ENCODE measurements at places on chromosomes 3 and 15.

DNA sequence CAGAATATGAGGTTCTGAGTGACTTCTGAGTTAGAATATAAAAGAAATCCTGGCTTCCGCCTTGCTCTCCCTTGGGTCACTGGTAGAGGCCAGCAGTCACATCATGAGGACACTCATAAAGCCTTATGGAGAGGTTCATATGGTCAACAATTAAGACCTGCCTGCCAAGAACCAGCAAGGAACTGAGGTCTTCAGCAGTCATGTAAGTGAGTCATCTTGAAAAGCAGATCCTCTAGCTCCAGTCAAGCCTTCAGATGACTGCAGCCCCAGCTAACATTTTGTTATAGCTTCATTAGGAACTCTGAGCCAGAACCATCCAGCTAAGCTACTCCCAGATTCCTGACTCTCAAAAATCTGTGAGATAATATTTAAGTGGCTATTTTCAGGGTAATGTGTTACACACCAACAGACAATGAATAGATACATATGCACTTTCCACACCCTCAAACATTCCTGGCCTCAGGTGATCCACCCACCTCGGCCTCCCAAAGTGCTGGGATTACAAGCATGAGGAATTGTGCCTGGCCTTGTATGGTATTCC is 447.2 kb downstream of the SHQ1 start:
- DNase-seq, result no peak

DNA sequence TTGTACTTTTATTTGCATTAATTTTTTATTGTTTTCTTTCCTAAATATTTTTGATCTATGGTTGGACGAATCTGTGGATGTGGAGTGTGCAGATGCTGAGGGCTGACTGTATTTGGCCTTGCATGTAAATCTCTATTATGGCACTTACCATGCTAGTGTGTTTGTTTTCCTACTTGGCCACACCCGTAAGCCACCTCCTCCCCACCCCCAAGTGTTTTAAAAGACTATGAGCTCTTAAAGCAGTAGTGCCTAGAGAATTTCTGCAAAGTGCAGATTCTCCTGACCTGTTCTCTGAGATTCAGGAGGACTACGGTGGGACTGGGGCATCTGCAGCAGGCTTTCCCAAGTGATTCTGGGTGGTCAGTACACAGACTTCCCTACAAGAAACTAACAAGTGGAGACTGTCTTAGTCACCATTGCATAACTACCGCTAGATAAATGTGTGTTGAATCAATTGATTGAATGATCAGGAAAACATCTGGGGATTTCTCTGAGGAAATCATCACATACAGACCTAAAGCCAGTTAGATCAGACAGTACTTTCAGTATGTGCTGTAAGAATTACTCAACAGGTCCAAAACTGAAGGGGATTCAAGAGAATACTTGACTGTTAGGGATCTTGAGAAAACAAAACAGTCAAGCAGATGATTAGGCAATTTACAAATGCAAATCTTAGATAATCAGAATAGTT is 6.2 kb upstream of the TIPARP start:
- peak; percentile 79 for DNase-seq

DNA sequence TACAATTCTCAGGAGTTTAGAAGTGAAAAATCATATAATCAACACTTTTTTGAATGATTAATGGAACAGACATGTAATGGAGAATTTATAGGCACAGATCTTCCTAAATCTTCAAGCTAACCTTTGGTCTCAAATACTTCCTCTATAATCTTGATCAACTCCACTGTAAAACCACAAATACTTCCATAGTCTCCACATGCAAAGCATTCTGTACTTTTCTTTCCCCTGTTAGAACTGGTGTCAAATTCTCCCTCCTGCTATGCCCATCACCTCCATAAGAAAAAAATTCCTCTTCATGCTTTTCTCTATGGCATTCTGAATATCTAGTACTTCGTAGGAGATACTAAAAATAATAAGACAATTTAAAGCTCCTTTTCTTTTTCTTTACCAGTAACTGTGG is 214.3 kb downstream of the ADAMTS9 start:
- no peak for DNase-seq

- no peak for DNase-seq
Observed at GRCh38 chr3:37444696-37445095, 270.3 kb upstream of the LRRFIP2 start.

GRCh38 chr3:154018100-154018696 is 103.0 kb upstream of the ARHGEF26 start:
- peak; percentile 33 for DNase-seq

DNA sequence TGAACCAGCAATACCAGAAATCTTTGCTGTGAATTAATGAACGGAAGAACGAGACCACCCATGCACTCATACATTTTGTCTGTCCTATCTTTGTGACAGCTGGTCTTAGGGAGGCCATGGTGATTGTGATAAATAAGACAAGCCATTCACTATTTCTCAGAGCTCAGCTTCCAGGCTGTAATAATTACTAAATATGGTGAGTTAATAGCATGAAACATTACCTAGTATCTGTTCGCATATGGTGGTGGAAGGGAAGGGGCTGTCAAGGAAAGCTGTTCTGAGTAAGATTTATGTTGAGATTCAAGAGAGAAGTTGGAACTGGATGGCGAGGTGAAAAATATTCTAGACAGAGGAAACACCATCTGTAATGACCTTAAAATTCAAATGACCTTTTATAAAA is 719.0 kb upstream of the ZNF385D start:
- no peak for DNase-seq

DNA sequence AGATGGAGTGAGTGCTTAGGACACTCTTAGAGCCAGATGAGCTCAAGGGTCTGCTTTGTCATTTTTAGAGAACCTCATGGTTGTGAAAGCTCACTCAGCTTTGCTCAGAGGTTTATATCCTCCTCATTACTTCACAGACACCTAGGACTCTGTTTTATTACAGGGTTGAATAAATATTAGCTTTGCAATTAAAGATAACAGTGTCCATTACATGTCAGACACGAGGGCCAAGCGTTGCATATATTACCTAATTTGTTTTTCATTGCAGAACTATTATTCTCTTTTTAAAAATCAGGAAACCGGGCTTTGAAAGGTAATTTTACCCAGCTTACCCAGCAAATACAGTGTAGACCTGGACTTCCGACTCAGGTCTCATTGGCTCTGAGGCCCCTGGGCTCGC is 16.1 kb downstream of the MAP6D1 start:
- no peak for DNase-seq

GRCh38 chr15:58407236-58407775 is 24.5 kb upstream of the LIPC start:
- no peak for DNase-seq

- no peak for DNase-seq
Observed at GRCh38 chr3:130916507-130917167, 22.8 kb downstream of the ATP2C1 start.

GRCh38 chr3:15531346-15531745 is 9.8 kb upstream of the COLQ start:
- DNase-seq, result no peak

- no peak for DNase-seq
Observed at GRCh38 chr3:10177737-10178136, 13.0 kb downstream of the IRAK2 start.

- DNase-seq, result no peak
Observed at GRCh38 chr3:82342521-82342920, 581.1 kb upstream of the GBE1 start.

- peak; percentile 47 for DNase-seq
Observed at GRCh38 chr3:63912768-63913588, 795 bp upstream of the SCAANT1 start.

GRCh38 chr15:96720251-96720650 is 389.8 kb downstream of the NR2F2 start:
- no peak for DNase-seq

Data from bronchial epithelial cell (primary cell).